ENCODE measurements at places on chromosomes 2 and 18. TPM values are rescaled to one million over a fixed set of nuclear protein-coding genes. Genes with fewer than 3 reads are reported as not detected.

The STAT4 gene
- 4.5 TPM for total RNA-seq

The MSTN gene
- not detected for total RNA-seq

The CHRNG gene
- total RNA-seq: not detected

The ARHGAP28 gene
- total RNA-seq: not detected

The MRPL19 gene
- 69.5 TPM for total RNA-seq

The ELOA2 gene
- total RNA-seq: not detected

The RGPD3 gene
- total RNA-seq: 0.16 TPM

The USP34 gene
- 47.5 TPM for total RNA-seq

The UGT1A8 gene
- 0.10 TPM for total RNA-seq

The EFHD1 gene
- 4.7 TPM for total RNA-seq

The RHBDD1 gene
- total RNA-seq: 8.7 TPM

The COLEC11 gene
- total RNA-seq: 0.53 TPM
